EH (cell line): ENCODE measurements at places on chromosomes 3 and 15.

GRCh38 chr3:14188041-14188754 is 9.6 kb downstream of the LSM3 start:
- DNase-seq, result no peak

DNA sequence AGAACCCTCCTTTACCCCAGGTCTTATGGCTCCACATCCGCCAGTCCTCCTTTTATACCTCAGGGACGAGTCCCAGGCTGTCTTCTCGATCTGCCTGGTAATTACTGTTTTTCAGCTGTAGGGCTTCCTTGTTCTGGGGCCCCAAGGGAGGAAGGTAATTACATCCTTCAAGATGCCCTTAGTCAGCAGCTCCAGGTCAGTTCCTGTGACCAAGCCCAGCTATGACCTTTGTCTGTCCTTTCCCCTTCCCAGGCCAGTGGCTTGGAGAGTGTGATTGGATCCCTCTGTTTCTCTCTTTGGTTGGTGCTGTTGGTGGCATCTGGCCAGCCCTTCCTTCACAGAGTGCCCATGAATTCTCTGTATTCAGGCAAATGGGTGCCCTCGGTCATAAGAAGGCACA is 92.6 kb downstream of the AAGAB start:
- DNase-seq, result no peak

DNA sequence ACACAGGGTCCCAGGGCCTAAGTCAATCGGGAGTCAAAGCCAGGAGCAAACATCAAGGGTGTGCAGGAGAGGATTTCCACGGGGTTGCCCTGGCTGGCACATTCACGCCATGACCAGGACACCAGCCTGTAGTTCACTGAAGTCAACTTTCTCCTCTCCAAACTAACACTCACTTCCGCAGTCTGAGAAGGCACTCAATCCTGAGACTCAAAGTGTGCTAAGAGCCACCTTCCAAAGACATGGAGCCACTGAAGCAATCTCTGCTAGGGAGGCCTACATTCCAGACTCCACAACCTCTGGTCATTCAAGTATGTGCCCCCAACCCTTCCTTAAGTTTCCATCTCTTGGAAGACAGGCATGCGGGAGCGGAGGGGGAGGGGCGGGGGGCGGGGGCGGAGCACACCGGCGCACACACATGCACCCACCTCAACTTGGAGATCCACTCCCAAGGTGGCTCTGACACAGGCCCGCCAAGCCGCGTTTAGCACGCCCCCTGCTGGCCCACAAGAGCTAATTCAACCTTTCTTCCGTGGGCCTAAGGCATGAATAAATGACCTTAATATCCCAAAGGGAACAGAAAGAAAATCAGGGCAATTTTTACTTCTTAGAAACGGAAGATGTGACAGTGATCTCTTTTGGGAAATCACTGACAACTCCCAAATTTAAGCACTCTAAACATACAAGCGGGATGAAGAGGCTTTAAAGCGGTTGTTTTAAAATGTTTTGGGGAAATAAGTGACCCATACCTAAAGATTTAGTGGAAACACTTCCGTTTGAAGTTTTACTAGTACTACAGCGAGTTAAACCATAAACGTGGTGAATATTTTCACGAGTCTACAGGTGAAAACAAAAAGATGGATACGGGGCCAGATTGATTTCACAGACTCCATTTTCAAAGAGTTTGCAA is 162.5 kb upstream of the CHRNA7 start:
- DNase-seq, result peak; percentile 37

DNA sequence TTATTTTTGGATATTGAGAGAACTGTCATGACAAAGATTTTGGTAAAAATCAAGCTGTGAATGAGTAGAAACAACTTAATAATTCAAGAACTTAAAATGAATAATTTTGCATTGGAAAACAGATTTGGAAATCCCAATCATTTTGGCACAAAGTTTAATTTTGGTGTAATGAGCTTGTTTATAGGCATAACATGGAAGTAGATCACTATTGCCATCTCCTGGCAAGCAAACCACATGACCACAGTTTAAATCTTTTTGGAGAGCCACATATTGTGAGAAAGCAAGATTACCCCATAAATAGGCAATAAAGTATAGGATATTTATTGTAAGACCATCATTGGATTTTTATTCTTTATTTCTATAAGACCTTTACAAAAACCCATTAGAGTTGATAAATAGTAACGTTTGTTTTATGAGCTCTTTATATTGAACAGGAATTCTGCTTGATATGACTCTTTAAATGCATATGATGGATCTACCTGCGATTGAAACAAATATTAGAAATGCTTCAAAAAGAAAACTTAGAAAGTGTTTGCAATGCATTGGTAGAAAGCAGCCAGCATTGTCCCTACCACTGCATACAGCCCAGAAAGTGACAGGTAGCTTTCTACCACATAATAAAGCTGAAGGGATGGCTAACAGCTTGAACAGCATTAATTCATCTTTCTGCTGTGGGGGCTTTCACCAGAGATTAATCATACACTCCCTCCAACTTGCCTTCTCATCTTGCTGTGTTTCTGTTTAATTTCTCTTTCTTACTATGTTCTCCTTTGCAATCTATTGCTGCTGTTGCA is 766.8 kb downstream of the TBL1XR1 start:
- DNase-seq, result peak; percentile 78

DNA sequence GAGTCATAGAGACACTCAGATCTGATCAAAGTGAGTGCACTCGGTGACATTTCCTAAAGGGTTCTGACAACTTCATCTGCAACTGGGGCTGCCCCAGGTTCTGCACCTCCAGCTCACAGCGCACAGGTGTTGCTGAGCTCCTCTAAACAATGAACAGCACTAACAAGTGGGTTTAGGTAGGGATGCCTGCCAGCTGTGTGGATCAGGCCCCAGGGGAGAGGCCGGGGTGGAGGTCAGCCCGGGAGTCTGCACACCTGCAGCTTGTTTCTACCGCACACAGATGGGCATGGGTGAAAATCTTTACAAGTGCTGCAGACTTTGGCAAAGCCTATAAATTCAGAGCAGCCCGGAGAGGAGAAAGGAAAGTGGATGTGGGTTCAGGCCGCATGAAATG is 355 bp downstream of the FBXW12 start:
- no peak for DNase-seq

DNA sequence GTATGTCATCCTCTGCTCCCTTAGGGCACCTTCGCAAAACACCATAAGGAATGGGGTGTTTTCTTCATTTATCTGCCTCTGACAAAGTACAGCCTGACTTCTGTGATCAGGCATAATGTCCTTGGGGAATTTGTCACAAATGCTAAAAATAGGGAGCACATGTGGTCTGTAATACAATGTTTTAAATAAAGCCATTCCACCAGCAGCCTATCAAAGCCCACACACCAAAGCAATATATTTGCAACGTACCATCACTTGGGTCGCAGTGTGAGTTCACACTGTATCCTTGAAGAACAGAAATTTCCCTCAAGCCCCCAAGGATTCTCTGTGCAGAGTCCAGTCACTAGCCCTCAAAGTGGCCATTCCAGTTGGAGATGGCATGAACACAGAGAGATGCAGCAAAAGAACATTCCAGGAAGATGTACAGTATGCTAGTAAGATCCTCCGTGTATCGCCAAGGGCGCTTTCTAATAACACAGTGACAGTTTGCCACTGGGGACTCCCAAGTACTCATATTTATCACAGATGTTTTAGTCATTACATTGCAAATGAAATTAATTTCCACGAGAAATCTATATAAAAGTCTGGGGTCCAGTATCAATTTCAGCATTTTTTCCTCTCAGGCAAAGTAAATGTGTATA is 246.7 kb downstream of the MCTP2 start:
- DNase-seq, result no peak

DNA sequence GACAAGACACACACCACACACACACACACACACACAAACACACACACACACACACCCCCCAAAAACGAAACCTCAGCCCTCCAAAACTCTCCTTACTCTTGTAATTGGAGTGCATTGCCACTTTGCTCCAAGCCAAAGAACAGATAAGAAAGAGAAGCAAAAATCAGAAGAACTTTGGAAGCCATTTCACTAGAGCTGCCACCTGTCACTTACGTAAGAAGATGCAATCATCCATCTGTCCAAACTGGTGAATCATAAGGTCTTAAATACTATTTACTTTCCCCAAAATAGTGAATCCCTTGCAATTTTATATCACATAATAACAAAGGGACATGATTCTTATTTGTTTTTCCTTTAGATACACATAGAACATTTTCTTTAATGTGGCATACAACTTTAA is 285.4 kb downstream of the ZBTB20 start:
- DNase-seq, result no peak

DNA sequence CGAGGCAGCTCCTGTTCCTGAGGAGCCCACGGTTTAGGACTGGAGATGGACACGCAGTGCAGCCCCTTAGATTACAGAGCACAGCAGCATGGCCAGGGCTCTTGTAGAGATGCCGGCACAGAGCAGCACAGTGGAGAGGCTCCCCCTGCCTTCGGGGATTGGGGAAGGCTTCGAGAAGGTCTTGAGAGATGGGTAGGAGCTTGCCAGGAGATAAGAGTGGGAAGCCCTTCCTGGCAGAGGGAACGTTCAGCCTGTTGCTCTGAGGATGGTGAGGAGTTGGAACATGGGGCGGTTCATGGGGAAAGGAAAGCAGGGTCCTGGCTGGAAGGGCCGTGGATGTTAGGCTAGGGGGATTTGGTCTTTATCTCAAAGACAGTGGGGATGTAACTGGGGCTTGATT is 10.0 kb downstream of the EPB42 start:
- no peak for DNase-seq

- peak; percentile 95 for DNase-seq
These were observed 27.9 kb upstream of the TGFBR2 start for GRCh38 chr3:30578479-30578878.

GRCh38 chr3:14295037-14295436 is 107.4 kb upstream of the SLC6A6 start:
- DNase-seq, result no peak

DNA sequence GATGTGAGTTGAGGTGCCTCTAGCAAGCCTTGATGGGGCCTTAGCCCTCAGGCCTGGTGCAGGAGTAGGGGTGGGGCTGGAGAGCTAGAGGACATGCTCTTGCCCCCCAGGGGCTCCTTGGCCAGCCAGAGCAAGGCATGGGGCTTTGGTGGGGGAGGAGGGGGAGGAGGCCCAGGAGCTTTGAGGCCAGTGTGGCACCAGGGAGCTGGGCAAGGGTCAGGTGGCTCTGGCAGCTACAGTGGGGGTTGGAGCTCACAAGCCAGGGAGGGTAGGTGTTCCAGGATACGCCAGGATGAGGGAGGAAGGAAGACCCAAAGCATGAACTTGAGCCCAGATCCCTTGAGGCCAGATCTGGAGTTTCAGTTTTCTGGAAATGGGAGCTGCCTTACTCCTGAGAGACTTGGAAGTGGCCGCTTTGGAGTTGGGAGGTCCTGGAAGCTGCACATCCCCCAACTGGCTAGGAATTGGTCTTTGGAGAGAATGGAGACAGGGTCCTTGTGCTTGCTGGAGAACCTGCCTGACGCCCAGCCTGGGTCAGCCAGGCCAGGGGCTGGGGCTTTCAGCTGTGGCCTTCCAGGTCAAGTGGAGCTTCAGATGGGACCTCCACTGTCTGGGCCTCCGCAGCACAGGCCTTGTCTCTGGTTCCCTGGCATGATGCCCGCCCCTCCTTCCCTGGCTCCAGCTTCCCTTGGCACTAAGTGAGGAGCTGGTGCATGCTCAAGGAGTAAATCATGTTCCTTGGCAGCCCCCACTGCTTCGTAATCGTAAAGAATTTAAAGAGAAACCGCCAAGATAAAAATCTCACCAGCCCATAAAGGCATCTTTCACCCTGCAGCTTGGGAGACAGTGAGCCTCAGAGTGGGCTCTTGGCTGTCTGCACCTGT is 8.7 kb downstream of the SEMA3F start:
- peak; percentile 98 for DNase-seq

DNA sequence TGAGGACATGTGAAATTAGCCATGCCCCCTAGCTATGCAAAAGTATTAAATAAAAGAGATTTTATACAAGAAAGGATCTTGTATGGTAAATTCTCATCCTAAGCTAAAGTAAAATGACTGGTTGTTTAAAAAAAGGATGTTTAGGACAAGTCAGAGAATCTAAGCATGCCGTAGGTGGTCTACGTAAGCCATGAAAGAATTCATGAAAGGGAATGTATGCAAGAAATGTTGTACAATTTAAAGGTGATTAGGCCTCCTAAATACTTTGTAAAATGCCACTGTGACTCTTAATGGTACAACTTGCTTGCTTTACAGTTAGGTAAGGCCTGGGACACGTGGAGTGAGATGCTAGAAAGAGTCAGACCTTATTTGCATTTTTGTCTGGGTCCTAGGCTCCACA is 209.0 kb downstream of the EFHB start:
- DNase-seq, result no peak

DNA sequence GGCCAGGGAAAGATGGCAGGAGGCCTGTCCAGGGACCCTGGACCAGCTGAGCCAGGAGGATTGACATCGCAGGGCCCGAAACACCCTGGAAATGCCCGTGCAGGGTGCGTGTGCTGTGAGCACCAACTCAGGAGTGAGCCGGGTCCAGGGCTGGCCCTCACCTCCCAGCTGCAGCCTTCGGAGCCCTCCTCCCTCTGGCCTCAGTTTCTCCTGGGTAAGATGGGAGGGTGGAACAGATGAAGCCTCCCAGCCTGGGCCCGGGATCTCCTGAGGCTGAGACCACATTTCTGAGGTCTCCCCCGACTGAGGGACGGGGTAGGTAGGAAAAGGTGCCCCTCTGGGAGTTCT is 5.3 kb upstream of the CALML4 start:
- DNase-seq, result no peak

DNA sequence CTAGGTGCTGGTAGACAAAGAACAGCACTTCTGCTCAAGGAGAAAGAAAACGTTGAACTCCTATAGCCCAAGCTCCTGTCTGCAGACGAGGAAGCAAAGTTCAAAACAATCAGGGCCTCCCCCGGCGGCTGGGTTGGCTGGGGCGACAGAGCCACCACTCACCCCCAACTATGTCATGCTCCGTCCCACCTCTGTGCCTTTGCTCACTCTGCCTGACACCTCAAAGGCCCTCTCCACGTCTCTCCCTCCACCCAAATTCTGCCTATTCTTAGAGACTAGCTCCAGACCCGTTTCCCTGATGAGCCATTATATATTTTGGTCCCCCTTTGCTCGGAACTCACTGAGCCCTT is 304.3 kb downstream of the TLE3 start:
- no peak for DNase-seq

GRCh38 chr15:68700455-68701123 is 120.1 kb downstream of the ANP32A start:
- peak; percentile 49 for DNase-seq

DNA sequence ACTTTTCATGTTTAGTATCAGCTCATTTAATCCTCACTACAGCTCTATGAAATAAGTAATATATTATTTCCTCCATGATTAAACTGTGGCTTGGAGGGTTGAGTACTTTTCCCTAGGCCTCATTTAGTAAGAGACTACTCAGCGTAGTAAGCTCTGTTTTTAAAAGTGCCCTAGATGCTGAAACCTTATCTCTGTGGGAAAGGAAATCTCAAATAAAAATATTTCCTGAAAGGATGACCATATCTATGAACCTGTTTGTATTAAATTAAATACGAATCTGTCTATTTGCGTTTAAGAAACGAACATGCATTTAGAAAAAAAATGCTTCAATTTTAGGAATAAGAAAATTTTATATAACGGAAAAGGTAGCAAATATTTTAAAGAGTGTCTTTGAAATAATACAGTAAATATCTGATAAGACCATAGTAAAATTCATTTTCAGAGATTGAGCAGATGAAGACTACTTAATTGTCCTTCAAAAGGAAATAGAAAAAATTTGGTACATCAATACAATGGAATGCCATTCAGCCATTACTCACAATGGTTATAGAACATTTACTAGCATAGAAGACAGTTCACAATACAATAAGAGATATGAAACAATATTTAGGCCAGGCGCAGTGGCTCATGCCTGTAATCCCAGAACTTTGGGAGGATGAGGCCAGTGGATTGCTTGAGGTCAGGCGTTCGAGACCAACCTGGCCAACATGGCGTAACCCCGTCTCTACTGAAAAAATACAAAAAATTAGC is 56.2 kb downstream of the ATG7 start:
- DNase-seq, result peak; percentile 27
